Effector CD4-positive, alpha-beta T cell (primary cell): ENCODE measurements at places on chromosomes 7 and 10.

DNA sequence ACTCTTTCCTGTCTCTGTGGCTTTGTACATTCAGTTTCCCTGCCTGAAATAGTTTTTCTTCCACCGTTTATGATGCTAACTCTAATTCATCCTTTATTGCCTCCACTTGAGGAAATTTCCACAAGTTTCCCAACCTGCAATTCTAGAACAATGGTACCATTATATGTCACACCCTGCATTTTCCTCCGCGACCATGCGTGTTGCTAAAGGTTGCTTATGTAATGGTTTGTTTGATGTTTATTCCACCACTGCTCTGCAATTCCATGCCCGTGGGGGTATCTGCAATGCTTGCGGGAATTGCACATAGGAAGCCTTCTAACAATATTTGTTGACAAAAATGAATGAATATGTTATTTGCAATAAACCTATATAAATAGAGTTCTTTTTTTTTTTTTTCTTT lies 69.5 kb upstream of the ST8SIA6 start:
- no peak for DNase-seq

- no peak for DNase-seq
Measured at GRCh38 chr10:59007307-59008025, 169.0 kb upstream of the PHYHIPL start.

DNA sequence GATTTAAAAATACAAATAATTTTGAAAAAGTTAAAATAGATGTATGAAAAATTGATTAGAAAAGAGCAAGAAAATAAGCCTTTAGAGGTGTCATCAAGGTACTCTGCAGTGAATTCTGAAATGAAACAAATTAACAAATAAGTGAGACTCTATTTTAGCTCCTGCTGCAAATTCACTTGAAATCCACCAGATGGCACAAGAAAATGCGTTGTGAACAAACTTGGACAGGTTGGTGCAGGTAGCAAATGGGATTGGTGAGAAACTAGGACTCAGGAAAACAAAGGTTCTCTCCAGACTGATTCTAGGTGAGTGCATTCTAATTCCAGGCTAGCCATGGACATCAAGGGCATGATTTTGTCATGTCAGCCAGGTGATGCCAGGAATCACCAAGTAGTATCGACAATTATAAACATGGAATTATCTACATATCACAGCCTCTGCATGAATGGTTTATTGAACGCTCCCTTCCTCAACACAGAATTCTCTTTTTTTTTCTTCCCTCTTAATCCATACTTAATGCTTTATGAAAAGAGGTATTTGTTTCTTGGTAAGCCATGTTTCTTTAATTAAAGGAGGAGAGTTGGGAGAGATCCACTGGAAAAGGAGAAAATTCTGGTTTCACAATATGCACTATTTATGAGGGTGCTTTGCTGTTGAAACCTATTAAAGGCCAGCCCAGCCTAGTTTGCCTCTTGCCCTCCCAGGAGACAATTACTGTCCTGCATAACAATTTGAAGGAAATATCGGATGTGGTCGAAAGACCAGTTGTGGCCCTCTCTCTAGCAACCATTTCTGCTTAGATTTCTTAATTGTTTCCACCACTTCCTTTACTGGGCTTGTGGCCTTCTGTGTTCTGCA lies 118.1 kb downstream of the ZNF365 start:
- no peak for DNase-seq

- DNase-seq = no peak
Measured at GRCh38 chr7:50952544-50952943, 169.8 kb upstream of the GRB10 start.

- no peak for DNase-seq
Measured at GRCh38 chr7:155208681-155209477, 88.8 kb upstream of the INSIG1 start.

- no peak for DNase-seq
Measured at GRCh38 chr7:113730309-113730955, 188.4 kb downstream of the PPP1R3A start.

DNA sequence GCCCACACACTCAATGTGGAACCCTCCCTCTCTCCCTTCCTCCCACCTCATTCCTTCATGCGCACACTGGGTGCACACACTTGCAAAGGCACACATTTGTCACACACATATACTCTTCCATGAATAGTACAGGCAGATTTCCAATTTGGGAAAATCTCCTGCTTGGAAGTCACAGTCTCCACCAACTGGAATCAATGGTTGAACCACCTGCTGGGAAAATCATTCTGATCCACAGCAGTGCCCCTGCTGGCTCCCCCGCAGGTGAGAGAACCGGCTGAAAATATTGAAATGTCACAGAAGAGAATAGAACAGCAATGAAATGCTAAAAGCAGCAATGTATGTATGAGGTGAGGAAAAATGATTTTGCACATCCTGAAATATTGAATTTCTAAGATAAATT lies 232.7 kb downstream of the ADAM12 start:
- DNase-seq = no peak

GRCh38 chr7:26046878-26047277 lies 105.1 kb upstream of the NFE2L3 start:
- DNase-seq = no peak

DNA sequence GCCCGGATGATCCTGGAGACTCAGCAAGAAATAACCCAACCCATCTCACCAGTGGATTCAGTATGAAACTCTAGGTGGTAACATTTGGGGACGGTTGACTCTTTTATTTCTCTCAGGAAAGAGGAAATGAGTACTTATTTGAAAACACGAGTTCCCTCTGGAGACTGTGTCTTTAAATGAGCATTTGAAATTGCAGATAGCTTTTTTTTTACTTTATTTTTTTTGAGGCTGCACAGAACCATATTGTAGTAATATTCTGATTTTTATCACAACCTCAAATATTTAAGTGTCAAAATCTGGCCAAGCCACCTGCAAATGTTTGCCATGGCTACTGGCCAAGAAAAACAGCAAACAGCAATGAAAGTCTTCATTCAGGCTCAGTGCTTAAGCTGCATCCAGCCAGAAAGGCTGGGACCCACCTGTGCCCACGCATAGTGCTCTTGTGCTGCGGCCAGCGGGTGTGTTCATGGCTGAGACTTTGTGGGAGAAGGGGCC lies 160.8 kb downstream of the CREB5 start:
- no peak for DNase-seq

DNA sequence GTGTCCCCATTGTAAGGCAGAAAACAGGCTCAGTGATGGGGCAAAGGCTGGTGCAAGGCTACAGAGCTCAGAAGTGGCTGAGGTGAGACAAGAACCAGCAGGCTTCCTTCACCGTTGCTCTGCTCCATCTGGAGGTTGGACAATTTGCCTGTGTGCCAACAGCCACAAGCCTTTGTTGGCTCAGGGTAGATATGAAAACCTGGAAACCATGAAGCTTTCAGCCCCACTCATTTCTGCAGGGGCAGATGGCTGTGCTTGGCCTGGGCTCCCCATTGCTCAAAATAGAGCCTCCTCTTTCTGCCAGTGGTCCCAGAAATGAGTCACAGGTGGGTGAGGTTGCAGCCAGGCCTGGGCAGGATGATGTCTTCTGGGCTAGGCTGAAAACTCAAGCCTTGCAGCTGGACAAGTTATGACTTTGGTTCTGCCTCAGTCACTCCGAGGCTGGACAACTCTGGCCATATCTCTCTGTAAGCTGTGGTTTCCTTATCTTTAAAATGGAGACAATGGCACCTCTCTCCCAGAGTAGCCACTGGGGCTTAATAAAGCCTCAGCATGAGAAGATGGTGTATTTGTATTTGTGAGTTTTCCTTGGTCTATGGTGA lies 12.2 kb upstream of the ZNF273 start:
- DNase-seq = no peak

- no peak for DNase-seq
Measured at GRCh38 chr7:117084286-117084685, 131.0 kb downstream of the ST7 start.

DNA sequence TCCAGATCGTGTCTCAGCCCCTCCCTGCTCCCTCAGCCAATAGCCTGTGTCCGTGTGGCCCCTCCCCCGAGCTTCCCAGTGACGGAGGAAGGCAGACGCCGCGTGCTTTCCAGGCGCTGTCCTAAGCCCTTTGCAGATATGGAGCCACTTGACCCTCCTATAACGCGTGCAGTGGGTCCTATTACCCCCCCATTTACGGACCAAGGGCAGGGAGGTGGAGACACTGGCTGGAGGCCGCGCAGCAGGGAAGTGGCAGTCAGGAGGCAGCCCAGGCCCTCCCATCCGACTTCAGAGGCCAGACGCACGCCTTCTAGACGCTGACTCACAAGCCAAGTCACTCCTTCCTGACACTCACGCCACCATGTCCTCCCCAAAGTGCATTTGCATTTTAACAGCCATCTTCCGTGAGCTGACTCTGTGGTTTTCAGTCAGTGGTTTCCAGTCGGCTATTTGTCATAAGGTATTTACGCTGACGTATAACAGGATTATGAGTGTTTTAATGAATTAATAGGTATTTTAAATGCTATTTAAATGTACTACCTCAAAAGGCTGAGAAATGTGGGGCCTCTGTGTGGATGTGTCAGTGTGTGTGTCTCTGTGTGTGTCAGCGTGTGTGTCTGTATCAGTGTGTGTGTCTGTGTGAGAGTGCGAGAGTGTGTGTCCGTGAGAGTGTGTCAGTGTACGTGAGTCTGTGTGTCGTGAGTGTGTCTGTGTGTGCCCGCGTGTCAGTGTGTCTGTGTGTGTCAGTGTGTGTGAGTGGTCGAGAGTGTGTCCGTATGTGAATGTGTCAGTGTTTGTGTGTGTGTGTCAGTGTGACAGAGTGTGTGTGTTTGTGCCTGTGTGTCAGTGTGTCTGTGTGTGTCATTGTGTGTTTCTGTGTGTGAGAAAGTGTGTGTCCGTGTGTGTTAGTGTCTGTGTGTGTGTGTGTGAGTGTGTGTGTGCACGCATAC lies 92.0 kb upstream of the INSIG1 start:
- peak; percentile 82 for DNase-seq

GRCh38 chr10:23263441-23264164 lies 71.5 kb downstream of the PTF1A start:
- DNase-seq = no peak

DNA sequence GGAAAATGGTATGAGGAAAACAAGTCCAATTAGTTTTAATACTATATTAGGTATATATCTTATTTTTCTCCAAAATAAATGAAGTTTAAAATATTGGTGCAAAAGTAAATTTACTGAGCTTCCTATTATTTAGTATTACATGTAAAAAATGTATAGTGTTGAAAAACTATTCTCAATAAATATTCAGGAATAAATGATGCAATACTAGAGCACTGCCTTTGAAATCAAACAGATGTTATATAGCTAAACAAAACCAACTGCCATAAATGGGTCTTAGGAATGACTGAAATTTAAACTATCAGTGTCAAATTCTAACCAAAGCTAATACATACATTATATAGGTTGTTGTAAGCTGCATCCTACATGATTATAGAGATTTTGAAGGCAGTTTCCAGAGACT lies 1434.0 kb upstream of the LRRTM3 start:
- DNase-seq = no peak

- no peak for DNase-seq
Measured at GRCh38 chr7:110454713-110455112, 636.2 kb upstream of the LRRN3 start.

DNA sequence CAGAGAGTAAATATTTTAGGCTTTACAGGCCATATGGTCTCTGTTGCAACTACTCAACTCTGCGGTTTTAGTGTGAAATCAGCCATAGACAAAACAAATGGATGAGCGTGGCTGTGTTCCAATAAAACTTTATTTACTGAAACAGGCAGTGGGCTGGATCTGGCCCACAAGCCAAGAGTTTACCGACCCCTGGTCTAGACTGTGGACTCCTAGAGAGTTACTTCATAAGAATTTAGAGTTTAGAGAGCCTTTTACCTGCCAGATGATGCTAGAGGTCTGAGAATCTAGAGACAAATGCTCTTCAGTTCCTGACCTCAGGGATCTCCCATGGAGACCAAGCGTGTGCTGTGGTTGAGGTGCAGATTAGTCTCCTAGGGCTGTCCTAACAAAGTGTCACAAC lies 174.8 kb downstream of the PTEN start:
- no peak for DNase-seq

DNA sequence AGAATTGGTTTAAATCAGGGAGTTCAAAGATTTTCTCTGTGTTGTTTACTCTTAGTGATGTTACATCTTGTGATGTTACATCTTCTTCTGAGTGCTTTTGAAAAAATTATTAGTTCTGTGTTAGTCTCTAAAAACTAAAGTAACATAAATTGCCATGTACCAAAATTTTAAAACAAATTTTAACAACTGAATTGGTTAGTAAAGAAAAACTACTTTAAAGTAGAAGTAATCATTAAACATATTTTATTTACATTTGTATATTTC lies 5.2 kb upstream of the IGF2BP3 start:
- DNase-seq = no peak

GRCh38 chr7:134731616-134732015 lies 47.8 kb upstream of the CALD1 start:
- no peak for DNase-seq

DNA sequence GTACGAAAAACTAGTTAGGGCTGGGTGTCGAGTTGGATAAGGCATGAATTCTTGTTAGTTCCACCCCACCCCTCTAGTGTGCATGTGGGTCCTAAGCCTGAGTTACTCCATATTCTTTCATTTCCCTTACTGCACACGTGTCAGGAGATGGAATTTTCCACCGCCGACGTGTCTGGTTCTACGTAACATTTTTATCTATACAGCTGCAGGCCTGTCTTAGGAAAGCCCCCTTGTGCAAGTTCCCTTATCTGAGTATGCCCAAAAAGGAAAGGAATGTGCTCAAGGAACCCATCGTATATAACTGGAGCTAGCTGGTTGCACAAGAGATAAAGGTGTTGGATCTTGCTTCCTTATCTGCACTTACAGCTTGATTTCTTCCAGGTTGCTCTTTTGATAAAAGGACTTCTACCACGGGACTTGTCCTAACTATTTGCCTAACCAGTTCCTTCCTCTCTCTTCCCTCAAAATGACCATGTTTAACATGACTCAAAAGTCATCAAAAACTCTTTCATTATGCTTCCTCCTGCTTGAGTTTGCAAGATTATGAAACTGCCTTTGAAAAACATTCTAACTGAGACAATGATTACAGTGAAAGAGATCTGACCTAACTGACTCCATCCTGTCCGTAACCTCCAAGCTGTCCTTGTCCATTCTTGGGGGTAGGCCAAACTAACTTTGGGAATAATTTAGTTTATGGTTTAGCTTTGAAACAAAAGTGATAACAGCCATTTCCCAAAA lies 181.4 kb downstream of the AKR1D1 start:
- no peak for DNase-seq

- DNase-seq = no peak
Measured at GRCh38 chr10:5507649-5508131, 8.3 kb upstream of the CALML5 start.

DNA sequence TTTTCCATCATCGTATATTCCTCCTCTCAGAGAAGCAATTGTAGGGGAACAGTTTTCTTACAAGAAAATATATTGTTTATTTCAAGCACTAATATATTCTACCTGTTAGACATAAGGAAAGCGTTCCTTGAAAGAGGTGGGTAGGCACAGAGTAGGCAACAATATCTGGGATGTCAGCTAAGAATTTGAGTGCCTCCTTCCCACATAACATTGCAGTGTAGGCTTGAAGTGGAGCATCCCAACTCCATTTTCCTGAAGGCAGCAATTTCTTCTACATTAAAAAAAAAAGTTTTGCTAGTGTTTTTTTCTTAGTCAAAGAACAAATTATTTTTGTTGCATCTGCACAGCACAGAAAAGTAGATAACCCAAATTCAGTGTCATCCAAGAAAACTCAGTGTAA lies 20.8 kb downstream of the BCAP29 start:
- no peak for DNase-seq

GRCh38 chr10:133295426-133296320 lies 13.0 kb downstream of the TUBGCP2 start:
- no peak for DNase-seq

- DNase-seq = no peak
Measured at GRCh38 chr7:27640884-27641574, 21.7 kb downstream of the HIBADH start.
